ENCODE measurements at places on chromosomes 16 and 17. TPM values are rescaled to one million over a fixed set of nuclear protein-coding genes. Genes with fewer than 3 reads are reported as not detected.

Gene PIMREG
- 3.1 TPM for total RNA-seq

Gene CIBAR2
- total RNA-seq, result not detected

Gene CES3
- 1.9 TPM for total RNA-seq

Gene HDAC5
- total RNA-seq, result 94.8 TPM

Gene PARD6A
- total RNA-seq, result 0.44 TPM

Gene PRAC2
- not detected for total RNA-seq

Gene KCNJ2
- total RNA-seq, result 8.6 TPM

Data from smooth muscle cell of trachea (primary cell).